ENCODE measurements at places on chromosomes 1 and 21.

GRCh38 chr1:93079685-93080141 lies 630 bp downstream of the MTF2 start:
- DNase-seq: peak; percentile 49

DNA sequence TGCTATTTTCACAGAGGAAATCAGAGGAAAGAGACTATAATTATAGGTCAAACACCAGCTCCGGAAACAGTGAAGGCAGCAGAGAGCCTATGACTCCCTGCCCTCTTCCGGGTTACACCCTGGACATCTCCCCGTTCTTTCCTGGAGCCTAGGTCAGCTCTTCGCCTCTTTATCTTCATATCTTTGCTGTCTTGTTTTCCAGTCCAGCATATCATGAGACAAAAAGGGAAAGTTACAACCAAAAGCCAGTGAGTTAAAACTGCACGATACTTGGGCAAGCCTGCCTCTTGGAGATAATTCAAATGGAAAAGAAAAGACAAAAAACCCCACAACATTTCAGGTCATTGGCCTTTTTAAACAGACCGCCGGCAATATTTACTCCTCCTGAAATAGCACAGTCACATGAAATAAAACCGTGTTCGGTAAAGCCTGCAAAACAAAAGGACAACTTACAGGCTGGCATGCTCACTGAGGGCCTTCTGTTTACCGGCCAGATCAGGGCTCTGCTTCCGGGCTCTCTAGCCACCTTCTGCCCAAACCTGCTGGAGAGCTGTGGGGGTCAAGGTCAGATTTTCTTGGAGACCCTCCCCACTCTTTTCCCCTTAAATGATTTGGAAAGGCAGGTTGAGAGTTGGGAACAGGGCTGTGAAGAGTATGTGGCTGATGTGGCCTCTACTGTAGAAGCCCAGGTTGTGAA lies 42.8 kb upstream of the PPP2R5A start:
- DNase-seq: no peak

DNA sequence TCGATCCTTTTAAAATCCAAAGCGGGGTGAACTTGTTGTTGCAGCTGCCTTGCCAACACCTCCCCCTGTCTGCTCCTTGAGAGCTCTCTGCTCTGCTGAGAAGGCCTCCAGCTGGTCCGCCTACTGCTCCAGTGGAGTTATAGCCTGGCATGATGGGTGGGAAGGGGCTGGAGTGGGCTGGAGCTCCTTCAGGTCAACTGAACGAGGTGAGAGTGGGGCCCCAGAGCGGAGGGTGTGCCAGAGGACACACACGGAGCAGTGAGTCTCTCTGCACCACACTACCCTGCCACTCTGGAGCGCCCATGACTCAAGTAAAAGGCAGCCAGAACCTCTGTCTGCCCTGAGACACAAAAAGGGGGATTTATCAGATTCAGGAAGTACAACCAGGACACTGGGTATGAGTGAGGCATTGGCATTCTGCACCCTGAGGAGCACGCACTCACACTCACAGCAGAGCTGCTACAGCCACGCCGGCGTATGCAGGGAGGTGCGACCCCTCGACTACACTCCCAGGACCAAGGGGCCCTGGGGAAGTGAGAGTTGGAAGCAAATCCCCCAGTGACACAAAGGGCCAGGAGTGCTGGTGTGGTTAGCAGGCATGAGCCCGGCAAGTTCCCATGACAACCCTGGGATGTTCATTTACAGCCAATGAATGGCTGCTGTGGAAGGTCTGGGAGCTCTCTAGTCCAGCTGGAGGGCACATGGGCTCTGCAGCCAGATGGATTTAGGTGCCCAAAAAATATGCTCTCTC lies 28.0 kb upstream of the EVA1B start:
- no peak for DNase-seq

DNA sequence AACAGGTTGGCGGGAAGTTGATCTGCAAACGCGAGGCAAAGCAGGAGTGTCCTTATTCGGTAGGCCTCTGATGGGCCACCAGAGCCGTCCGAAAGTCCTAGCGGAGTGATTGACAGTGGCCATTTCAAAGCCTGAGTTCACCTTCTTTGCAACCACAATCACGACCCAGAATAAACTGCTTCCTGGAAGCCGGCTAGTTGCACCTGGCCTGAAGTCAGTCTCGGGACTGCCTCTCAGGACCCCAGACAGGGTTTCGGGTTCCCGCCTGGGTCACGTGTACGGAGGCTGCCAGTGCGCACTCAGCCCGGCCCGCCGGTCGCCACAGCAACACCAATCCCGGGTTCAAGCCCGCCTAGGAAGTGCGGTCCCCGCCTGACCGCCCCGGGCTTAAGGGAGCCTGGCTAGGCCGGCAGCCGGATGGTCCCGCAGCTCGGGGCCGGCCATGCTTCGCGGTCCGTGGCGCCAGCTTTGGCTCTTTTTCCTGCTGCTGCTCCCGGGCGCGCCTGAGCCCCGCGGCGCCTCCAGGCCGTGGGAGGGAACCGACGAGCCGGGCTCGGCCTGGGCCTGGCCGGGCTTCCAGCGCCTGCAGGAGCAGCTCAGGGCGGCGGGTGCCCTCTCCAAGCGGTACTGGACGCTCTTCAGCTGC lies at the start of gene TOR3A:
Gene TOR3A, plus strand, starts transcription at position 384 of the 646 bp plus-strand sequence. Its CDS starts 59 bp downstream, at position 443.
- DNase-seq: peak; percentile 85

- no peak for DNase-seq
Measured at GRCh38 chr1:57483954-57484353, 60.1 kb upstream of the DAB1 start.

DNA sequence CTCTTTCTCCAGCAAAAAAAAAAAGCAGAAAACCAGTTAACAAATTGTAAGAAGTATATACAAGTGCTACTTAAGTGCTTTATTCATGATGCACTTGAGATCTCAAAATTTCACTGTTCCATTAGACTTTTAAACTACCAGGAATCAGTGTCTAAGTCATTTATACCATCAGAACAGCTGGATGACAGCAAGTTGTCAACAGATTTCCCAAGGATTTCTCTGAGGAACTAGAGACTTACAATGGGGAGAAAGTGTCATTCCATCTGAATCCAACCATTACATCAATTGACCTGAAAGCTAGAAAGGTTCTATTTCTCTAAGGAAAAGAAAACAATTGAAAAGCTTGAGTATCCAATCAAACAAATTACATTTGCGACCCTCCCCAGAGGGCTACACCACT lies 43.8 kb downstream of the USH2A start:
- DNase-seq: no peak

DNA sequence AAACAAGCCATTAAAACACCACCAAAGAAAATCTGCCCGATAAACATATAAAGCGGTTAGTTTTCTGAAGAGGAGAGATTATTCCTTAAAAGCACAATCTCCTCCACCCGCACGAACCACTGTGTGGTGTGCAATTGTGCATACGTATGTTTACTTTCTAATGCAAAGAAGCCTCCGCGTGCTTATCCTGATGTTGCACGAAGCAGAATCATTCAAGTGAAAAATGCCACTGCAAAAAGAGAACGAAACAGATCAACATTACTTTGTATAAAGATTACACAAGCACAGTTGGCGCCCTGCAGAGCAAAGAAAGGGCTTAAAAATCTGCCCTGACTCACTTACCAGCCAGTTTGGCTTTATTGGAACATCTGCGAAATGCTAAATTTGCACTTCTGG lies 166.8 kb downstream of the ZNF281 start:
- no peak for DNase-seq

- DNase-seq: peak; percentile 75
Measured at GRCh38 chr1:6423321-6423999, 1.1 kb upstream of the ESPN start.

- DNase-seq: peak; percentile 68
Measured at GRCh38 chr1:56831871-56832693, 12.9 kb upstream of the FYB2 start.
